Activated effector memory CD4-positive, alpha-beta T cell treated with anti-CD3 and anti-CD28 coated beads, Interleukin-2, amount 50 U/mL, for 16 hours (primary cell): ENCODE measurements at places on chromosomes 2 and 18.

DNA sequence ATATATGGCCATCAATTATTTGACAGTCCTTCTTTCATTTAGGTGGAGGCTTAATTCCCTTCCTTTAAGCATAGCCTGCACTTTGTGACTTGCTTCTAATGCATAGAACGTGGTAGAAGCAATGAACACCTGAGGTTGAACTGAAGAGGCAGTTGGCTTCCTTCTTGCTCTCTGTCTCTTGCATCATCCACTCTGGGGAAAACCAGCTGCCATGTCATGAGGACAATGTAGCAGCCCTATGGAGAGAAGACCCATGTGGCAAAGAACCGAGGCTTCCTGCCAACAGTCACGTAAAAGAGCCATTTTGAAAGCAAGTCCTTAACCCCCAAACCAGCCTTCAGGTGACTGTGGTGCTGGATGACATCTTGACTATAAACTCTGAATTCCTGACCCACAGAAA, 46.8 kb downstream of the ATOH8 start:
- DNase-seq: no peak

DNA sequence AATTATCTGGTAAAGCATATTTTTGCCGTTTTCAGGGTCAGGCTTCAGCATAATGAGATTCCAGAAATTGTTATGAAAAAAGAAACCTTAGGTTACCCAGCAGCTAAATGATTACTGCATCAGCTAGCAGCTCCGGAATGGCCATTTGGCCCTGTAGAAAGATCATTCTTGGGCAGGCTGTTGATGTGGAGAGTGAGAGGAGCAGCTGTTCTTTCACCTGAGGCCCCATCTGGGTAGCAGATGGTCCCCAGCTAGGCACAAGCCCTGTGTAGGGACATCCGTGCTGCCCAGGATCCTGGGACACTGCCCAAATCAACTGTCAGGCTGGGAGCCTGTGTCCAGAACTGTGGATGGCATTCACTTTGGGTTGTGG, 61.8 kb downstream of the NEDD4L start:
- no peak for DNase-seq

DNA sequence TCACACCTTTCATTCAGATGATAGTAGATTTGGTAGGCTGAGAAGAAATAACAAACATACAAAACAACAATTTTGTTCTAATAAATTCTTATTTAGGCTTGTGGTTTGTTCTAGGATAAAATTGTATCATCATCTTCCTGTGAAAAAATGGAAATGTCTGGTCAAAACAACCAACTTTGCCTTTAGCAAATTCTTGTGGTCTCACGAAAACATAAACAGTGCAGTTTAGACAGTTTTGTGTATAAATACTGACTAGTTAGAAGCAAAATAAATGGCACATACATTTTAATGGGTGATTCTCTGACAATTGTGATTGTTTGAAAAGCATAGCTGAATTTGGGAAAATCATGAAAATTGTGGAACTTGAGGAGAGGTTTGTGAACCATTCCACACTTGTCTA, 180.1 kb downstream of the TDRD15 start:
- DNase-seq: no peak

DNA sequence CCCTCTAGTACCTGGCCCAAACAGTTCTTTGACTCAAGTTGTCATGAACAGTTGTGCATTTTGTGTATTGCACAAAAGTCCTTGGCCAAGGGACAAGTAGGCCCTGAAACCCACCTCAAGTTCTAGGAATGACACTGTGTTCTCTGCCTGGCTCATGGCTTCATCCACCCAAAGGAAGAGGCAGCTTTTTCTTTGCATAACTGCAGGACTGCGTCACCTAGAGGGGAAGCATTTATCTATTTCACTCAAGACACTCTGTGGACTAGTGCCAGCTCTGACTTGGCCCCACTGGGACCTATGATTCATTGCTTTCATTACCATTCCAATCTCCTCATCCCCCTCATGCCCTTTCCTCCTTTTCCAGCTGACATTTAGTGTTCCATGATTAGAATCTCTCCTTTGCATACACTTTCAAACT, 119.3 kb upstream of the SIX2 start:
- DNase-seq: no peak

DNA sequence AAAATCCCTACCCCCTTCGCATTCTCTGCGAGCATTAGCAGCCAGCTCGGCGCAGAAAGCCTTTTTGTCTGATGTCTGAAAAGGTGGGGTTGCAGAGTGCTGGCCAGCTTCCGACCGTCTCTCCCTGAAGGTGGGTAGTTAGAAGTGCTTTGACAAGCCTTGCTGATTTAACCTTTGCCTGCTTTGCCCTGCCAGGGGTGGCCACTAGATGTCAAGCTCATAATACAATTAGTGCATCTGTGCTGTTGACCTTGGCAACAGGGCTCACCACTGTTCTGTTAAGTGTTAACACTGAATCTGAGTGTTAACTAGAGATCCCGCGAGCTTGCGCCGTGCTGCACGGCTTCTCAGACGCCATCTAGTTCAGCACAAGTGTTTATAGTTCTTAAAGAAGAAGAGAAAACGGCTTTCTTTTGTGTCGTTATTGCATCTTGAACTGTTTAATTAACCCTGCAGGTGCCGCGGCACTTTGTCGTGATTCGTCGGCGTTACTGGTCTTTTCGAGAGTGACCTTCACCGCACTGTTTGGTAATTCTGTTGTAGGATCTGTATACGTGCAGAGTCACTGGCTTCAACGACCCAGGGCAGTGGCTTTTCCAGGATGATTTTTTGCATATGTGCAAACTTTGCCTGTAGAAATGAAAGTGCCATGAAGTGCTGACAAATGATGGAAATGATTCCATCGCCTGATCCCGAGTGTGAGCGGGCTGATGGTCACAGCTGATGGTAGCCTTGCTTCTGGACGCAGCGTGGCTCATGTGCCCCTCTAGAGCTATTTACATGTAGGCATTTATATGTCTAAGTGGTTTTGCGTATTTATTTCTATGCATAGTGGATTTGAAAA, 5.5 kb downstream of the SALL3 start:
- DNase-seq: no peak

DNA sequence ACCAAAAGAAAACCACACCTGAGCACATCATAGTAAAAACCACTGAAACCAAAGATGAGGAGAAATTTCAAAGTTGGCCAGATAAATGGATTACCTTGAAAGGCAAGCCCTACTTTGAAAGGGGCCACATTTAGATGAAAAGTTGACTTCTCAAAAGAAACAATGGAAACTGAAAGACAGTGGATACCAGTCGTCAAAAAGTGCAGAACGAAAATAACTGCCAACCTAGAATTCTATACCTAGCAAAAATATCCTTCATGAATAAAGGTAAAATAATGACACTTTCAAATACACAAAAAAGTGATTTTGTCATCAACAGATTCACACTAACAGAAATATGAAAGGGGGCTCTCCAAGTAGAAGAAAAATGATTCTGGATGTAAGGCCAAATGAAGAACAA, 18.4 kb downstream of the NEU4 start:
- no peak for DNase-seq

DNA sequence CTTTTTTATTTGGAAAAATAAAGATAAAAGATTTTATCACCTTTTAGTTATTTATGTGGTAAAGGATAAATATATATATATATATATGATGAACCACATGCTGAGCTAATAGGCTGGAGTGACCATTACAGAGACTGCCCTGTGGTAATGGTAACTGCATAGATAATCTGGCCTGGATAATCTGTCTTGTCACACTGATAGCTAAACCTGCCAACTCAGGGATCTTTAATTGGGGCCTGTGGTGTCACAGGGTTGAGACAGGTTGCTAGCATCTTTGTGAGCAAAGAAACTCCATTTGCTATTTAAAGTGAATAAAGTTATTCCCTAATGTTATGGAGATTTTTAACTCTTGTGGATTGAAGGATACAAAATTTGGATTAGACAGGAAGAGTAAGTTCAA, 203.0 kb downstream of the PHLPP1 start:
- no peak for DNase-seq

- DNase-seq: no peak
Observed at GRCh38 chr2:126645211-126645618, 10.7 kb upstream of the GYPC start.

DNA sequence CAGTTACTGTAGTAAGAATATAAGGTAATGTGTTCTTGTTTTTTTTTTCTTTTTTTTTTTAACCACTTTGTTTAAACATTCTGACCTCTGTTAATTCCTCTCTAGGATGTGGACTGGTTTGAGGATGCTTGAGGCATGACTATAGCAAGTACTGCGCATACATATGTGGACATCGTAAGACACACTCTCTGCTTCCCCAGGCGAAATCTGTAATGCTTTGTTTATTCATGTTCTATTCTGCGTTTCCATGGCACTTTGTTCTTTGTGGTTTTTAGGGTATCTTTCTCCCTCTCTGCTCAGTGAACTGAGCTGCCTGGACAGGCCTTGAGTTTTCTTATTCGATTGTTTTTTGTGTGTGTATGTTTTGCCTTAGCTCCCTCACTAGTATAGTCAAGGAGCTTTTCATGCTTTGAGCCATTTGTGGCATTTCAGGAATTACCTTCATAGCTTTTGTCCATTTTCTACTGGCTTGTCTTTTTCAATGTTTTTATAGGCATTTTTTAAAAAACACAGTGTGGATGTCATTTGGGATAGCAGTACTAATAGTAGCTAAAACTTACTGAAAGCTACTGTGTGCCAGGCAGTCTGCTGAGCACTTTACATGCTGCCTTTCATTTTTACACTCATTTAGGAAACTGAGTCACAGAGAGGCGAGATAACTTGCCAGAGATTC, 1.9 kb upstream of the SH3BP4 start:
- DNase-seq: no peak

- no peak for DNase-seq
Observed at GRCh38 chr2:151976945-151977353, 121.9 kb downstream of the CACNB4 start.

DNA sequence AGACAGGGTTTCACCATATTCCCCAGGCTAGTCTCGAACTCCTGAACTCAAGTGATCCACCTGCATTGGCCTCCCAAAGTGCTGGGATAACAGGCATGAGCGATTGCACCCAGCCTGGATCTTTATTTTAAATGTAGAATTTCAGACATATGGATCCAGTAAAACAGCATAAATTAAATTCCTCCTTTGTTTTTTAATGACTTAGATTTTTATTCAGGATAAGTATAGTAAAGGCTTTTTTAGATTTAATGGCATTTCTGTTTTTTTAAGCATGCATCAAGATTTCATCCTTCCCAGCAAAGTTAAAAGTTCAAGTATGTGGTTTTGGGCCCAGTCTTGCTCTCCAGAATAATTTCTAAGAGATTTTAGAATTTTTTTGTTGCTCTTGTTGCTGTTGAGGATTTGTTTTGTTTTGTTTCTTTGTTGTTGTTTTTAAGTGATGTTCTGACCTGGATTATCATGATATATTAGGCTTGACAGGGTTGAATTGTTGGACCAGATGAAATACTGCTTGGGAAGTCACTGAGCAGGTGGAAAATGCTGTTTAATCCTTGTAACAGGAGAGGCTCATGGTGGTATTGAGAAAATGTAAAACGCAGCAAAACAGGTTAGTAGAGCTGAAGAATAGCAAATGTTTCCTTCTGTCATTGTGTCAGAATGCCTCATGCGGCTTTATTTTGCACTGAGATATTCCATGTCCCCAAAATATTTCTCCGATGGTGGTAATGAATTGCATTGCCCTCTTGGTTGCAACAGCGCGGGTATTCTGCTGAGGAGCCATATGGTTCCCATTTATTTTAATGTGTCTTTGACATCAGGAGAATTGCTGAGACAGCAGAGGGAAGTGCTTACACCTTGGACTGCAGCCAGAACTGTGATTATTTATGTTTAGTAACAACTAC, 147.9 kb downstream of the GALNT3 start:
- DNase-seq: no peak

- DNase-seq: no peak
Observed at GRCh38 chr2:116499389-116499788, 1315.1 kb upstream of the DDX18 start.

- no peak for DNase-seq
Observed at GRCh38 chr2:226256709-226257376, 542.8 kb downstream of the IRS1 start.

DNA sequence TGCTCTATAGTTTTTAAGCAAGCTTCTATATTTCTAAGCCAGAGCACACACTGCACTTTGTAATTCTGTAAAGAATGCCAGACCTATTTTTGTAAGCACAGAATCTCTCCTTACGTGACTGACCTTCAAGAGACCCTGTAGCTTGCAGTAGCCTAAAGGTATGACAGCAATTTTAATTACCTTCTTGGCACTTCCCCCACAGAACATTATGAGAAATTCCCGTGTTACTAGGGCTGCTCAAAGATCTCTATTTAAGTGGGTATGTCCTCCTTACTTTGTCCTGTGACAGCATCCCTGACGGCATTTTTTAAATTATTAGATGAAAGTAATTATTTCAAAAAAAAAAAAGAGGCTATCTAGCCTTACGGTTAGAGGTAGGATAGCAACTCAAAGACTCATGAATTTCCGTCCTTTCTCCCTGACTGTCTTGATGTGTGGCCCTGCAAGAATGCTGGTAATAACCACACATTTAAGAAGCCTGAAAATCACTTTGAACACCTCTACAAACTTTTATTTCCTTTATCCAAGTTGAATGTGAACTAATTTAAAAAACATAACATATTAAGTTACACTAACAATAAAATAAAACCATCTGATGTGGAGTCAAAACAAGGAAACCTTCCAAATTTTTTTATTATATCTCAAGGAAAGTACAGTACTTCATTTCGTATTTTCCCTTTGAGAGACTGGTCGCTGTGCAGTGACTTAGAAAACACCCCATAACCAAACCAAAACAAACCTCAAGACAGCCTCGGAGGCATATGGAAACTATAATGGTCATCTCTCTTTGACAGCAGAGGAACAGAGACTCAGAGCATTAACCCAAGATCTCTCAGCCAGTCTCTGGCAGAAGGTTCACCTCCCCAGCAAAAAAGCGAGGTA, 54.9 kb downstream of the THUMPD2 start:
- no peak for DNase-seq

DNA sequence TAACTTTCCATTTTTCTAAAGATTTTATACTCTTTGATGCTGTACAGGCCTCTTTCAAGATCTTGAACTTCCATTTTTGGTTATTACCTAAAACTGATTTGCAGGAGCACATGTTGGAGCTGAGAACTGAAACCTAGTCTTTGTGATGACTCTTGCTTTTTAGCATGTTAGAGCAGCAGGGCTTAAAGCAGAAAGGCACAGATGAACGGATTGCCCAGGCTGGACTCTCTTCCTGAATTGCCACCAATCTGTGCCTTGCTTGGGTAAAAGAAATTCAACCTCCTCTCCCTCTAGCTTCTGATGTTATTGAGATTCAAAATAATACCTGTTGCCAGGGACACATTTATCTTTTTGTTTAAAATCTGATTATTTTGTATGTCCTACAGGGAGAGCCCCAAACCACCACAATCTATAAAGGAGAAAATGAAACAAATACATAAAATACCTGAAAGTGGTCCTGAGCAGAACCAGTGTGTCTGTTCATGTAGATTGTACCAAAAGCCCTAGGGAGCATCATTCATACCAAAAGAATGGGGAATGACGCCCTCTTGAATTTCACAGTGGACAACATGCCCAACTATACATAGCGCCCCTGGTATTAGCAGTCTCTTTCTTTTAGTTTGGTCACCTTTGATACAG, 277.0 kb upstream of the MAP2 start:
- no peak for DNase-seq

GRCh38 chr2:242004223-242004901, 134.8 kb downstream of the RTP5 start:
- DNase-seq: no peak
